ENCODE measurements at places on chromosomes 12 and 14. TPM values are rescaled to one million over a fixed set of nuclear protein-coding genes. Genes with fewer than 3 reads are reported as not detected.

DNA sequence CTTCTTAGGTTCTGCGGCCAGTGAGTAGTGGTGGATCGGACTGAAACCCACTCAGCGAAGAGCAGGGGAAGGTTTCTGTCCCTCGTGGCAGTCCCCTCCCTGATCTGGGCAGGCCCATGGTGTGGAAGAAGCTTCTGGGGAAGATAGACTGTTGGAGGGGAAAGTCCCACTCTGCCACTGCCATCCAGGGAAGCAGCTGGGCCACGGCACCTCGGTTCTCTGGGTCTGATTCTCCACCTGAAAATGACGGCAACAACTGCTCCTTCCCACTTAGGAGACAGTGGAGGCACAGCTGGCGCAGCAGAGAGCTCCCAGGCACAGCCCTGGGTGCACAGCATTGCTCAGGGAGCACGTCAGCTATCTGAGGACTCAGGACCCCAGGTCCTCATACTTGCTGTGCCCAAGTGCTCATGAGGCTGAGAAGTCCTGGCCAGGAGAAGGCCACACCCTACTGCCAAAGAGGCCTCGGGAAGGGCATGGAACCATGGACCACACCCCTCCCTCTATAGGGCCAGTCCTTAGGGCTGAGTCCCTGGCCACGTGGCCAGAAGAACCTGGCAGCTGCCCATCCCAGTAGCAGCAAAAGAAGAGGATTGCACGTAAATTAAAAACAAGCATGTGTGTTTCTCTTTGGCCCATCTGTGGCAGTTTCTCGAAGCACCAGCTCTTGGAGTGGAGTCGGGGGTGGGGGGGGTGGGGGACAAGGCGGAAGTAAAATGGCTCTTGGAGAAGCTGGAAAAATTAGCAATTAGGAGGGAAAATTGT, 85.3 kb upstream of the BCL11B start:
- DNase-seq = no peak

DNA sequence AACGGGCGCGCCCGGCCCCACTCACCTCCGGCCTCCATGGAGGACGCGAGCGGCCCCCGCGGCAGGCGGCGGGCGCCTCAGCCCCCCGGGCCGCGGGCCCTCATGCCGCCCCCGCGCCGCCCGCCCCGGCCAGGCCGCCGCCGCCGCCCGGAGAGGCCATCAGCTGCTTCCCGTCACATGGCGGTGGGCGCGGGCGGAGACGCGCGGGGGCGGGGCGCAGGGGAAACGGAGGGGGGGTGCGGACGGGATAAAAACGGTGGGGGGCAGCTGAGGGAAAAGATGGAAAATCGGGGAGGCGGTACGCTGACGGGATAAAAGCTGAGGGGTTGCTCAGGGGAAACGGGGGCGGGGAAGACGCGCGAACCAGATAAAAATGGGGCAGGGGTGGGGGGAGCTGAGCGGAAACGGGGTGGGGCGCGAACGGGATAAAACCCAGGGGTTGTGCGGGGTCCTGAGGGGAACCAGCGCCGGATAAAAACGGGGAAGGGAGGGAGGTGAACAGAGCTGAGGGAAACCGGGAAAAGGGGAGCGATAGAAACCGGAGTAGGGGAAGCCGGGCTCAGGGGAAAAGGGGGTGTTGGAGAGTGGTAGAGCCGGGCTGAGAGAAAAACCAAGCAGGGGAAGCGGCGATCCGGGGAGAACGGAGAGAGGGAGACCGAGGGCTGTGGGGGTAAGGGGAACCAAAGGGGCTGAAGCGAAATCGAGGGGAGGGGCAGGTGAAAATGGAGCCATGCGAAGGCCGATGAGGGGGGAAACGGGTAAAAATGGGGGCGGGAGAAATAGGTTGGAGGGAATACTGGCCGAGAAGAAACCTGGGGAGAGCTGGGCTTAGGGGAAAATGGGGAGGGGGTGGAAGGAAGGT, at the start of gene WSB2:
WSB2 (minus strand) TSS at position 169 of the 862 bp plus-strand sequence; CDS start at position 38, 131 bp downstream.
- peak; percentile 64 for DNase-seq

GRCh38 chr12:68138480-68138879, 21.1 kb downstream of the IFNG start:
- DNase-seq = no peak

GRCh38 chr12:3230758-3231375, 153.7 kb downstream of the TSPAN9 start:
- DNase-seq = no peak

DNA sequence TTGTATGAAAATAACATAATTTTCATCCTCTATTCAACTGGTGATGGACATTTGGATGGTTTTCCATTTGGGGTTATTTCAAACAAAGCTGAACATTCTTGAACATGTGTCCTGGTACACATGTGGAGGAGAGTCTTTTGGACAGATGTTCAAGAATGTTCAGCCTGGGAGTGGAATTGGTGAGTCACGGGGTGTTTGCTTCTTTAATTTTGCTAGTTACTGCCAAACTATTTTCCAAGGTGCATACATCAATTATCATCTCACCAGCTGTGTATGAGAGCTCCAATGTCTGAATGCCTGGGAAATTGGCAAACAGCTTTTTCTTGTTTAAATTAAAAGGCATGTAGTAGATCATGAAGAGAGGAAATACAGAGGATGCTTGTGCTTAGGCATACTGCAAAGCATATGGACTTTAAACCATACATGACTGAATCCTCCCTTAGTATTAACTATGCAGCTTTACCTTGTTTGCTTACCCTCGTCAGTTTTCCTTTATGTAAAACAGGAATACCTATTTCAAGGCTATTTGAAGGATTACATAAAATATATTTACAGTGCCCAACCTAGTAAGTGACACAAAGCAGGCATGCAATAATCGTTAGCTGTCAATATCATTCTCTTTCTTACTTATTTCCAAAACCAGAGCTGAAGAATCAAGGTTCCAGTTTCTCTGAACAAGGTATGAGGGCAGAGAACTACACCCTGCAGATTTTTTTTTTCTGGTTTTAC, 152.1 kb downstream of the ITPR2 start:
- no peak for DNase-seq

- DNase-seq = no peak
These were observed 11.2 kb downstream of the NUAK1 start for GRCh38 chr12:106127338-106128126.

DNA sequence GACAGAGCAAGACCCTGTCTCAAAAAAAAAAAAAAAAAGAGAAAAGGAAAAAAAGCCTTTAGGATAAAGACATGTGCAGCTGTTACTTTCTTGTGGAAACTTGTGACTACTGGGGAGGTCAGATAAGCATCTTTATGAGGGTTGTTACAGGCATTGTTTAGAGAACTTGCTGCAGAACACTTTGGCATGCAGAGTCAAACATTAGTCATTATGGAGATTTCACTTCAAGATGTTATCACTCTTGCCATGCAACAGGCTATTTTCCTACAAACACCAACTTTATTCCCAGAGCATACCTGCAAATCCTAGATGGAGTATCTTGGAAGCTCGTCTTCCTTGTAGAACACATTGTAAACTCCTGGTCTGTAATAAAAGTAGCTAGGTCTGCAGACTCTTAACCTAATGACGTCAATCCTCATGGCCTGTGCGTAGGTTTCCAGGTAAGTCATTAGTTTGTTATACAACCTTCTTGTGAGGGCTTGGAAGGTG, 36.3 kb upstream of the WDR89 start:
- DNase-seq = no peak

The GDF11 gene
- 21.9 TPM for total RNA-seq

The B4GALNT1 gene
- 0.28 TPM for total RNA-seq

The CEBPE gene
- not detected for total RNA-seq

The INSM2 gene
- not detected for total RNA-seq

The TRHDE gene
- 0.22 TPM for total RNA-seq

The LAG3 gene
- total RNA-seq = 2.9 TPM

The TMPRSS12 gene
- not detected for total RNA-seq
